Effector memory CD4-positive, alpha-beta T cell (primary cell): ENCODE measurements at places on chromosomes 2 and 18.

DNA sequence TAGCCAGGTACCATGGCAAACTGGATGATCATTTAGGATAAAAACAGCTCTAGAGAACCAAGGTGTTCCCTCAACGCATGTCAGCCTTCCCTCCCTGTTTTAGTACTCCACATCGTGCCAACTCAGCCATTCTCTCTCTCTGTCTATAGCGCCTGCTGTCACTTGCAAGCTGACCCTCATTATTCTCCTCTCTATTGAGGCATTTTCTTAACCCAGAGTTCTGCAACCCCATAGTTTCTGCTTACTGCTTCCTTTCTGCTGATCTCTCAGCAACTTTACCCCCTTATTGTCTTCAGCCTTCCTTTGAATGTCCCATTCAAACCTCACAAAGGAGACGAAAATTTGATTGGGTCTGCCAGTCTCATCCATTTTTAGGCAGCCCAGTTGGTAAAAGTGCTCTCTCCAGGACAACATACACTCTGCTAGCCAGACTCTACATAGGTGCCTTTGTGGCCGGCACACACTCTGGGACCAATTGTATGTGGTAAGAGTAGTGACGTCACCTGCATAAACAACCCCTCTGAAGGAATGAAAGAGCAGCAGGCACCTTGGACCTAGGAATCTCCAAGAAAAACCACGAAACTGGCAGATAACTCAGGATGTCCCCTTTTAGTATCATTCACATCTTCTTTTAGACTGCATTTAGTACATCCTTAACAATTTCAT is 367.2 kb upstream of the KCNH7 start:
- no peak for DNase-seq

DNA sequence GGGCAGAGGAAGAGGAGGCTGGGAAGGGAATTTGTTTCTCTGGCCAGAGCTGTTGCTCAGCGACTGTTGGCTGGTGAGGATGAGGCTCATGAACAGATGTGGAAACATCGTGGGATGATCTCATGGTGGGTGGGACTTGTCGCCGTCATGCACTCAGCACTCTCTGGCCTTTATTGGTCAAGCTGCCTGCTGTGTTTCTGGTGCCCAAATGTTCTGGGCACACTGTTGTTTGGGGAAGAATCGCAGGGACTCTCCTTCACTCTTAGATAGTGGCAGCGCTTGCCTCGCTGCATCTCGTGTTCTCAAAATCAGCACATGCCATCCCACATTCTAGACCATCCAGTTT is 145.6 kb downstream of the AGAP1 start:
- DNase-seq: no peak

GRCh38 chr2:207704078-207704477 is 7.4 kb upstream of the CCNYL1 start:
- DNase-seq: no peak

- DNase-seq: no peak
These were observed 6.0 kb downstream of the ANKRD44 start for GRCh38 chr2:197304556-197305011.

- DNase-seq: no peak
These were observed 4.7 kb upstream of the KLHL30 start for GRCh38 chr2:238133499-238134392.

DNA sequence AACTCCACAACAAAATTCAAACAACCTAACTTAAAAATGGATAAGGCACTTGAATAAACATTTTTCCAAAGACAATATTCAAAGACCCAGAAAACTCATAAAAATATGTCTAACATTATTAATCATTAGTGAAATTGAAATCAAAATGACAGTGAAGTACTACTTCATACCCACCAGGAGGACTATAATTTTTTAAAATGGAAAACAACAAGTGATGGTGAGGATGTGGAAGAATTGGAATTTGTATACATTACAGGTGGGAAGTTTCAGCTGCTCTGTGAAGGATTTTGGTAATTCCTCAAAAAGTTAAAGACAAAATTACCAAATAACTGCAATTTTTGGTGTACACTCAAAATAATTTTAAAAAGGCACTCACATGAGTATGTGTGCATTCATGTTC is 920.0 kb downstream of the TDRD15 start:
- DNase-seq: no peak

GRCh38 chr2:202436626-202437025 is 60.5 kb downstream of the BMPR2 start:
- DNase-seq: no peak

- DNase-seq: no peak
These were observed 250.2 kb upstream of the MEX3C start for GRCh38 chr18:51447351-51448342.

DNA sequence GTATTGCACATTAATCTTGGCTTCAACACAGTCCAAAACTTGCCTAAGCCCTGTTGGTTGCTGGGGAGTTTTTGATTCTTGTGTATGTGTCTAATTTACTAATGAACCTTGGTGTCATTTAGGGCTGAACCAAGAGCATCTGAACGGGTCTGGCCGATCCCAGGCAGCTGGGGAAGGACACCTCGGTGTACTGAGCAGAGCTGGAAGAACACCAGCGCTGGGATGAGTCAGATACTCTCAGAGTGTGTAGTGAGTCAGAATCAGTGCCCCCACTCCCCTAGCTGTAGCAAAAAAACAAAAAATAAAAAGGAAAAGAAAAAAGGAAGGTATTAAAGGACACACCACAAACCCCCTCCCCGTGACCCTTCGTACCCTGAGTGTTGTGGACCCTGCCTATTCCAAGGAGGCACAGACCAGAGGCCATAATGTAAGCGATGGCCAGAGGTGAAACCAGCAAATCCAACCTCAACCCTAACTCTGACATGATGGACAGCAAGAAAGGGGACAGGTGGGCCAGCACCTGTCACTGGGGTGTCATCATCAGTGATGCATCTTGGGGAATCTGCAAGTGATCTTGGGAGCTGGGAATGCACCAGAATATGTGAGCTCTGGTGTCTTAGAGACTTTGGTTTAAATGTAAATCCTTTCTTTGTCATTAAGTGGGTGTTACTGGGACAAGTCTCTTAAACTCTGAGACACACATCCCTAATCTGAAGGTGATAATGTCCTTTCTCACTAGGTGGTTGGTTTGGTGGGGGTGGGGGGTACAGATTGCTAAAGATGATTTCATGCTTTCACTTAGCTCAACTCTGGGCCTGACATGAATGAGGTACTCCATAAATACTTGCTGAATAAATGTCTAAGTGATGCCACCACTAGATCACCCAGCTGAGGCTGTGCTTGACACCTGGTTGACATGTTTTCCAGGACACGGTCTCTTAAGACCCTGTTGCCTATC is 34.2 kb upstream of the NCOA1 start:
- DNase-seq: no peak

DNA sequence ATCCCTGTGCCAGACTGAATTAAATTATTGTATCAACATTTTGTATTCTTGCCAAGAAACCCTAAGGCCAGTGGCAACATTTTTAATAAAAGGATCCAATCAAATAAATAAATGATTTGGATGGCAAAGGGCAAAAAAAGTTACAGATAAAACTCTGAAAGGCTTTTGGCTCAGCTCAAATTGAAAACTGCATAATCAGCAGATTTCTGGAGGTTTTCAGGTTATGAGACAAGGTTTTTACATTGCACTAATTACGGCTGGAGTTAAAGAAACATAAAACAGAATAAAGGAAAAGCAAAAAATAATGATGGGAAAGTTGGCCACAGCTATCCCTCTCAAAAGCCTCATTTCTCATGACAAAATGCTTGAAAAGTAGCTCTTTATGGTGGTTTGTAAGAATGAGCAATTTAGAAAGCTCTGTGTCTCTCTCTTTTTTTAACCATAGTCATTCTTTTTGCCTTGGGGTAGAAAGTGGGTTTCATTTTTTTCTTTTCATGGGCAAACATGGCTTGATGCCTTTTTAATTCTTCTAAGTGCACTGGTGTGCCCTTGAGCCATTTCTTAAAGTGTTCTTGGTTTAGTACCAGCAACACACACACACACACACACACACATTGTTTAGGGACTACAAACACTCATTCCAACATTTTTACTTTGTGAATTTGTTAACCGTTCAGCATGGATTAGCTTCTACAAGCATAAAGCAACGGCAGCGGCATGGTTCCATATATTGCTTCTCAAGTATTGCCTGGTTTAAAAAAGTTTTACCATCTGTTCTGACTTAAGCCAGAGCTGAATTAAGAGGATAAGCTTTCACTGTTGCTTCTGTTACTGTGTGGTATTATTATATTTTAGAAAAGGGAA is 747.1 kb upstream of the FSHR start:
- DNase-seq: no peak

GRCh38 chr2:118709786-118710185 is 137.7 kb downstream of the EN1 start:
- no peak for DNase-seq

GRCh38 chr2:98899041-98899702 is 36.9 kb downstream of the CRACDL start:
- DNase-seq: no peak

DNA sequence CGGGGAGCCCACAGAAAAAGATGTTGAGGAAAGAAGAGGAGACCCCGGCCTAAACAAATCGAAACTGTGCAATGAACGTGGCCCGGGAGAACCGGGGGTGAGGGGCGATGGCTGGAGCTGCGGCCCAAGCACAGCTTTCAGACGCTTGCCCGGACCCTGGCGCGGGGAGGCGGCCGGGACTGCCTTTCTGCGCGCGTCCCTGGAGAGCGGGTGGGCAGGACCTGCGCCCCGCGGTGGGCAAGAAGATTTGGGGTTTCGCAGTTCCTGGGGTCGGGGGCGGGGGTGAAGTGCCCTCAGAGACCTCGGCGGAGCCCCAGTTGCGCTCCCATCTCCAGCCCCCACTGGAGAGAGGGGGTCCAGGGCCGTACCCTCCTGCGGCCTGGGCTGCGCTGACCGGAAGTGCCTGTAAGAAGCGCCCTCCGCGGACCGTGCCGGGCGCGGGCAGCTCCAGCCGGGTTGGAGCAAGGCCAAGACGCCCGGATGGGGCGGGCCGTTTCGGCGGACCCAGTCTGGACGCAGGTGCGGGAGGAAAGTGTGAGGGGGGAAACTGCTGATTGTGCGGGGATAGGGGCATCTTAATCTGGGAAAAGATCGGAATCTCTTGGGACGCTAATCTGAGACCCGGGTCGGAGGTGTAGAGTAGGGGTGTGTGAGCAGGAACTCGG is 11.6 kb downstream of the EN1 start:
- DNase-seq: no peak

DNA sequence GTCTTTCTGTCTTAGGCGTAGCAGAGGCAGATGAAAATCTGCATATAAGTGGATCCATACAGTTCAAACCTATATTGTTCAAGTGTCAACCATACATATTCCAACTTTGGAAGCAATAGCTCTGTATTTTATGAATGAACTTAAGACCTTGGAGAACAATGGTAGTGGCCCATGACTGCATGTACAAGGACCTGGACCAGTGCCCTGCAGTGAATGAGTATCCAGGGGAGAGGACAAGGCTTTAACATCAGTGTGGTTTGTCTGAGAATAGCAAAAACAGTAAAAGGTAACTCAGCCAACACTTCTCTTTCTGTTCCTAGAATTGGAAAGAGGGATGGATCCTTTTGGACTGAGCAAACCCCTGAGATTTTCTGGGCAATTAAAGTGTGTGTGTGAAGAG is 230.8 kb upstream of the LINC00305 start:
- DNase-seq: no peak

- DNase-seq: no peak
These were observed 135.5 kb upstream of the MC4R start for GRCh38 chr18:60508108-60508507.

DNA sequence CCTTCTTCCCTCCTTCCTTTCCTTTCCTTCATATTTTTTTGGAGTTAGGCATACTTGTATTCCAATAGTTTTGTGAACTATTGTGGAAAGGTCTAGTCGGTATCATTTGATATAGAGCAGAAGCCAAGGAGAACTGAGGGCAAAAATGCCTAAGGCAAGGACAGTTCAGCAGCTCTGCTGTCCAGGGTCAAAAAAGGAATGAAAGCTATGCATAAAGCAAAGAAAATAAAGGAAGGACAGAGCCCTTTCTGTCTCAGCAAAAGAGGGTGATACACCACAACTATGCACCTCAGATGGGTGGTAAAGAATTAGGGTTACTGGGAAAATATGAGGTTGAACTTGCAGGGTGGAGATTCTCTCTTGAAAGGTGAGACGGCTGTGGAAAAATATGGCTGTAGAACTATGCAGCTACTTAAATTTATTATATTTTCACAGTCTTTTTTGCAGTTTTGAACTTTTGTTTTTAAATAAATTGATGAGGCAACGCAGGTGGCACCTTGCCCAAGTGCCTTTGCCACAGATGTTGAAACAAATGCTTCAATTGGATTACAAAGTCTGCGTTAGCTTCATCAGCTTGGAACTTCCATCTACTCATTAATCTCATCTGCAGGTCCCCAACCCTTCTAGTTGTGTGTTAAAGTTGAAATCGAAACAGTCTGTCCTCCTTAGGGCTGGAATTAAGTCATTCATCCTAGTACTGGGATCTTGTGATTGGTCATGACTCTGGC is 20.8 kb downstream of the LHCGR start:
- no peak for DNase-seq

GRCh38 chr2:238003234-238004031 is 36.6 kb downstream of the UBE2F start:
- DNase-seq: no peak

GRCh38 chr2:189500456-189501160 is 59.3 kb downstream of the WDR75 start:
- DNase-seq: no peak

- DNase-seq: no peak
These were observed 67.1 kb upstream of the CDCA7 start for GRCh38 chr2:173287594-173287993.

- no peak for DNase-seq
These were observed 92.8 kb upstream of the MSH2 start for GRCh38 chr2:47309952-47310800.

DNA sequence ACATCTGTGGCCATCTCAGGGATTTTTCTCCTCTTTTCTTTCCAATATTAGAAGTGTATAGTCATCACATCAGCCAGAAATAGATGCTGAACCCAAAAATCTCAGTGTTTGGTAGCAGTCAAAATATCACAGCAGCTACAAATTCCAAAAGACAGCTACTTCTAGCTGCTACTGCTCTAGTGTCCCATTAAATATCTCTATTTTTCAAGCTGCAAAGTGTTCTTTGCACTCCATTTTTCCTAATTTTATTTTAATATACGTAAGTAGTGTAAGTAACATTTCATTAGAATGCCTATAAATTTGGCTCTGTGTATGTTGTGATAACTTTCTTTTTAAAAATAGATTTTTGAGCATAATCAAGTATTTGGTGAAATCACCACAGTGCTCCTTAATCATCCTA is 967.3 kb downstream of the BCL11A start:
- DNase-seq: no peak

- DNase-seq: no peak
These were observed 19.8 kb downstream of the DTYMK start for GRCh38 chr2:241666627-241667400.

DNA sequence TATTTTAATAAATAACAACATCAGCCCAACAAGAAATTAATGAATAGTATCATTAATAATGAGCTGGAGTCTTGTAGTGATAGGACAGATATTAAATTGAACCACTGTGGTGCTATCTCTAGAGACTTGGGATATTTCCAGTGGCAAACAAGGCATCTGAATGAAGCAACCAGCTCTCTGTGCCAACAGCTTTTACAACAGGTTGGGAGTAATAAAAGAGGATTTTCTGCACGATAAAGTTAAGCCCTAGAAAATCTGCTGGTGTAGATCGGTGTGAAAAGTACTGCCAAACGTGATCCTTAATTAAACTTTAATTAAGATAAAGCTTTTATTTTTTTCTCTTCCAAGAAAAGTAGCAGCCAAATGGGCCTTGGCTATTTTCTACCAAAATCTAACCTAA is 385.5 kb downstream of the NR4A2 start:
- DNase-seq: no peak
